ENCODE measurements at places on chromosomes 4 and X. TPM values are rescaled to one million over a fixed set of nuclear protein-coding genes. Genes with fewer than 3 reads are reported as not detected.

GRCh38 chr4:1784789-1785591 lies 8.1 kb upstream of the FGFR3 start:
- DNase-seq = no peak

- DNase-seq = no peak
Observed at GRCh38 chr4:177369372-177369771, 59.7 kb downstream of the NEIL3 start.

DNA sequence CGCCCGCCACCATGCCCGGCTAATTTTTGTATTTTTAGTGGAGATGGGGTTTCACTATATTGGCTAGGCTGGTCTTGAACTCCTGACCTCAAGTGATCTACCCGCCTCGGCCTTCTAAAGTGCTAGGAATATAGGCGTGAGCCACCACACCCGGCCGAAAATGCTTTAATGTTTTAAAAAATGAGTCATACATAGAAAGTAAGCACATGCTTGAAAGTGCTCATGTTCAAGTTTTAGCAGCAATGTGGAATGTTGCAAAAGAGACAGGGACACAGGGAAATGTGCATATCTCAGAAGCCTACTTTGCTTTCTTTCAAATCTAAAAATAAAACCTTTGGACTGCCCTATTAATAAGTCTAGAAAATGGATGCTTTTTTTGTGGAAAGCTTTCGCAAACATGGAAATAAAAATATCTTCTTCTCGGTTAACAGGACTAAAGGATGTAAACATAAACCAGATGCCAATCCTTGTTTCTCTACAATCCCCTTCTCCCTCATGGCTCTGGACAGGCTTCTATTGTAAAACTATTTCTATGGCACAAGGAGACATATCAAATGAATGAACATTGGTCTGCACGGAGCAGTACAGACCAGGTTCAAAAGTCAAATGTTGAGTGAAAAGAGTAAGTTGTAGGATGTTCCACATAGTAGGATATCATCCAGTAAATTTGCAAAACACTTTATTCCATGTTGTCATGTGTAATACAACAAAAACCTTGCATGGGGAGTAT lies 15.0 kb downstream of the MECP2 start:
- DNase-seq = no peak

GRCh38 chr4:188408244-188409030 lies 269.2 kb downstream of the TRIML1 start:
- no peak for DNase-seq

DNA sequence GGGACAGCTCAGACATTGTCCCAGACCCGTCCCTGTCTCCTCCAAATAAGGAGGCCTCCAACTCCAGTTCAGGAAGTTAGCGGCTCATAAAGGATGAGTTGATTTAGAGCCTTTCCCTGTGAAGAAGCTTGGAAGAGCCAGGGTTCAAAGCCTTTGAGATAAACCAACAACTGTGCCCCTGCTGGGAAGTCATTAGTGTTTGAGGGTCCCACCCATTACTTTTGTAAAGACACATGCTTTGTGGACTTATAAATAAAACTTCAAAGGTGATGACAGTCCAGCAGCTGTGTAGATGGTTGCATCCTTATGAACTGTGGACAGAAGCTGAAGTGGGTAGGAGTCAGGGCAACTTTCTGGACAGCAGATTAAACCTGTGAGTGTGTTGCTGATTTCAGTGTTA lies 86.0 kb upstream of the PGRMC2 start:
- DNase-seq = no peak

DNA sequence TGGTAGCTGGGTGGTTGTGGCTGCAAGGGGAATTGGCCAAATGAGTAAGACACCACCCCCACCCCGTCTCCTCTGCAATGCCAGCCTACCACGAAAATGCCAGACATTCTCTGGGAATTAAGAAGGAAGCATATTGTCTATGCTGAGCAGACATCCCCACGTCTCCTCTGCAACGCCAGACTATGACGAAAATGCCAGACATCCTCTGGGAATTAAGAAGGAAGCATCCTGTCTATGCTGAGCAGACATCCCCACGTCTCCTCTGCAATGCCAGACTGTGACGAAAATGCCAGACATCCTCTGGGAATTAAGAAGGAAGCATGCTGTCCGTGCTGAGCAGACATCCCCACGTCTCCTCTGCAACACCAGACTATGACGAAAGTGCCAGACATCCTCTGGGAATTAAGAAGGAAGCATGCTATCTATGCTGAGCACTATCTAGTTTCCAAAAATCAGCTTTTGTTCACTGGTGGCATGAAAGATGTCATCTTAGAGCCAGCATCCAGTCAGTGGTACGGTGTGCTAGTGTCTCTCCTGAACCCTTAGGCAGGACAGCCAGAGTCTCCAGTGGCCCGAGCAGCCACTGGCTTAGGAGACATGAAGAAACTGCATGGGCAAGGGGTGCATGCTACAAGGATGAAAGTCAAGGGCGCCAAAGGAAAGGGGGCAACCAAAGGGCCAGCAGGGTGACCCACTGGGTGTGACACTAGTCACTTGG lies 339.8 kb upstream of the FRG1 start:
- no peak for DNase-seq

DNA sequence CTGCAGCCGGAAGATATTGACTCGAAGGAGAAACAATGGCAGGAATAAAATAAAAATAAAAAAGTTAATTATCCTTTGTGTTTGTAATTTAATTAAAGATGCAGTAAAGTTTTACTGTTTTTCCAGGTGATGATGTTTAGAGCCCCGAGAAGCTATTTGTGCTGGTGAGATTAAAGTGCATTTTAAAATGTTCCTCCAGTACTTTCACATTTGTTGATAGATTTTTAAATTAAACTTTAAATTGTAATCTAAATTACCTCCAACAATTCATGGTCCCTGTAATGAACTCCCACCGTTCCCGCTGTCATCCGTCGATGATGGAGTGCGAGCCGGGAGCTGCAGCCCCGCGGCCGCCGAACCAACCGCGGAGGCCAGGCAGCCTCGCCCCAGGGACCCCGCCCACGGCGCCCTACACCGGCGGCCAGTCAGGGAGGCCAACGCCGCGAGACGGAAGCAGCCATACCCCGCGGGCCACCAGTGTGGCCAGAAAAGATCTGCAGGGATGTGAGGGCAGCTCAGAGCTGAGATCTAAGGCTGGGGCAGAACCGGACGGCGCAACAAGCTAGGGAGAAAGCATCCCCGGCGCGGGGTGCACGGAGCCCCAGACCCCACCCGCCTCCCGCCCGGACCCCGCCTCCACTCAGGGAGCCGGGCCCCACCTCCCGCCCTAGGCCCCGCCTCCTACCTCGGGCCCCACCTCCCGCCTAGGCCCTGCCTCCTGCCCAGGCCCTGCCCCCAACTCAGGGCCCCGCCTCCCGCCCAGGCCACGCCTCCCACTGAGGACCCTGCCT lies 104.0 kb downstream of the FAM53A start:
- peak; percentile 97 for DNase-seq

- DNase-seq = no peak
Observed at GRCh38 chr4:4521136-4521535, 20.7 kb downstream of the STX18 start.

DNA sequence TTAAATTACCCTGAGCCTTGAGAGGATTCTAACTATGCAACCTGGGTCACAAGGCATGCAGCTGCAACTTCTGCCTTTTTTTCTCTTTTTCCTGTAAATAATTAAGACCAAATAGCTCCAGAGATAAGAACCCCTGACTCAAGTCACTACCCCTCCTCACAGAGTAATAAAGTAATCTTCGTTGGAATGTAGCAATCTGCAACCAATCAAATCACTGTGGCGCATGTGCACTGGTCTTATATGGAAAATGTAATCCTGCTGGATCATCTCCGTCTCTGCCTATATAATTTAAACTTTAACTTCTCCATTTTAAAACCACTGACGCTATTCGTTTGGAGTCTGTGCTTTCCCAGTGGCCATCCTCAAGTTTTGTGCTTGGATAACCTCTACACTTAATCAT lies 6.1 kb upstream of the EFHC2 start:
- DNase-seq = no peak

GRCh38 chr4:102503301-102503746 lies 2.2 kb downstream of the NFKB1 start:
- DNase-seq = no peak

GRCh38 chrX:16282209-16282608 lies 114.9 kb downstream of the MAGEB17 start:
- DNase-seq = no peak

GRCh38 chr4:37967736-37968135 lies 7.5 kb downstream of the PTTG2 start:
- DNase-seq = no peak

DNA sequence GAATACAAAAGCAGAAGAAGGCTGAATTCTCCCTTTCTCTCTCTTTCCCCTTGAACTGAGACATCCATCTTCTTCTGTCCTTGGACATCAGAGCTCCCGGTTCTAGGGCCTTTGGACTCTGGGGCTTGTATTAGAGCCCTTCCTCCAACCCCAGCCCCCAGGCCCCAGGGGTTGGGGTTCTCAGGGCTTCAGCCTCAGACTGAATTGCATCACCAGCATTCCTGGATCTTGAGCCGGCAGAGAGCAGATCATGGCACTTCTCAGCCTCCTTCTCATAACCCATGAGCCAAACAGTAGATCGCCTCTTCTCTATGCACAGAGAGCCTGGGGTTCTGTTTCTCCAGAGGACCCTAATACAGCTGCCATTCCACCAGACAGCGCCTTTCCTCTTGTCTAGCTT lies 25.3 kb upstream of the CLDN24 start:
- no peak for DNase-seq

DNA sequence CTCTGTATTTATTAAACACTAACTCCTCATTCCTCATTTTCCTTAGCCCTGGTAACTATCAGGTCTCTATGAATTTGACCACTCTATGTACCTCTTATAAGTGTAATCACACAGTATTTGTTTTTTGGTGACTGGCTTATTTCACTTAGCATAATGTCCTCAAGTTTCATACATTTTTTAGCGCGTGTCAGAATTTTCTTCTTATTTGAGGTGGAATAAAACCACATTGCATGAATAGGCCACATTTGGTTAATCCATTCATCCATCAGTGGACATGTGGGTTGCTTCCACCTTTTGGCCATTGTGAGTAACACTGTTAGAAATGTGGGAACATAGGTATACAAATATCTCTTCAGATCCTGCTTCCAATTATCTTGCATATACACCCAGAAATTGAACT lies 341.2 kb upstream of the BOD1L1 start:
- no peak for DNase-seq

DNA sequence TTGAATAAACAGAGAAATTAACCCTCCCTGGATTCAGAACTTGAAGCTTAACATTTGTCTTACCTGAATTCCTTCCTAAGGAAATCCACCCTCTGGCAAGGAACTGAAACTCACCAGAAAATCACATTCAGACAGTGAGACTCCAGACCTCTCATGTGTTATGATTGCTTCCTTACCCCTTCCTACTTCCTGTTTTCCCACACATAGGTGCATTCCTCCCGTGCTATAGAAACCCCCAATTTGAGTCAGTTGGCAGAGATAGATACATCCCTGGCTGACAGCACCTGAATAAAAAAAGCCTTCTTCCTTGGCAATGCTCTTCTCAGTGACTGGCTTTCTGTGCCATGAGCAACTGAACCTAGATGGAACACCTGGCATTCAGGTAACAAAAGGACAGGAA lies 157.0 kb upstream of the SMIM31 start:
- DNase-seq = no peak

MTMR8 gene
- total RNA-seq = 5.9 TPM

PPARGC1A gene
- 1.2 TPM for total RNA-seq

TMSB15C gene
- 1.8 TPM for total RNA-seq

DNASE1L1 gene
- total RNA-seq = 14.5 TPM

AREG gene
- total RNA-seq = 0.24 TPM

CT45A9 gene
- not detected for total RNA-seq

UGT2A1 gene
- 0.26 TPM for total RNA-seq

DLG3 gene
- 71.2 TPM for total RNA-seq

LRCH2 gene
- total RNA-seq = 6.6 TPM

TRAM1L1 gene
- 0.79 TPM for total RNA-seq

GYPB gene
- not detected for total RNA-seq

CXCL1 gene
- 0.20 TPM for total RNA-seq

CENPVL2 gene
- 2.8 TPM for total RNA-seq

BMPR1B gene
- total RNA-seq = 0.72 TPM

FAM9C gene
- total RNA-seq = 0.09 TPM

RAB40A gene
- total RNA-seq = not detected

DUSP21 gene
- not detected for total RNA-seq

CENPE gene
- 34.4 TPM for total RNA-seq

SLC25A14 gene
- 11.7 TPM for total RNA-seq

SMR3B gene
- total RNA-seq = not detected

GATA1 gene
- total RNA-seq = not detected

SUPT20HL1 gene
- total RNA-seq = not detected

PABPC5 gene
- 3.0 TPM for total RNA-seq

FAM9B gene
- not detected for total RNA-seq
